ENCODE measurements at places on chromosomes 1 and 21.

DNA sequence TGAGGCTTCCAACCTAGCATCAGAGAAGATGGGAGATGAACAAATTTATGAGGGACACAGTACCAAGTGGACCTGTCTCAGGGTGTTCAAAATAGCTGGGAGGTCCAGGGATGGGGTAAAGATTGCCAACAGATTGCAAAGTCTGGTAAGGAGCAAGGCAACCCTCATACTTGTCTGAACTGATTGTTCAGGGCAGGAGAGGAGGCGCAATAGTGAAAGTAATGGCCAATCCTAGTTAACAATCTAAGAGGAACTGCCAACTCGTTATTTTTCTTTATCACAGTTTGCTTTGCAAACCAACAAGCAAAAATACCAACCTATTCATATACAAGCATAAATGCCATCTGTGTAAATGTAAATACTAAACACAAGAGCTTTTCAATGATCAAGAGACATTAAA is 78.4 kb upstream of the S1PR1 start:
- no peak overlapping the region for H3K27ac ChIP-seq
- peaks cover 4% of the 10 kb centered on the region for H3K36me3 ChIP-seq
- H3K27me3 ChIP-seq, result no peaks in the 10 kb centered on the region
- H3K4me3 ChIP-seq, result no peak overlapping the region
- H3K4me1 ChIP-seq, result peaks cover 16% of the 10 kb centered on the region
- DNase-seq, result no peak

DNA sequence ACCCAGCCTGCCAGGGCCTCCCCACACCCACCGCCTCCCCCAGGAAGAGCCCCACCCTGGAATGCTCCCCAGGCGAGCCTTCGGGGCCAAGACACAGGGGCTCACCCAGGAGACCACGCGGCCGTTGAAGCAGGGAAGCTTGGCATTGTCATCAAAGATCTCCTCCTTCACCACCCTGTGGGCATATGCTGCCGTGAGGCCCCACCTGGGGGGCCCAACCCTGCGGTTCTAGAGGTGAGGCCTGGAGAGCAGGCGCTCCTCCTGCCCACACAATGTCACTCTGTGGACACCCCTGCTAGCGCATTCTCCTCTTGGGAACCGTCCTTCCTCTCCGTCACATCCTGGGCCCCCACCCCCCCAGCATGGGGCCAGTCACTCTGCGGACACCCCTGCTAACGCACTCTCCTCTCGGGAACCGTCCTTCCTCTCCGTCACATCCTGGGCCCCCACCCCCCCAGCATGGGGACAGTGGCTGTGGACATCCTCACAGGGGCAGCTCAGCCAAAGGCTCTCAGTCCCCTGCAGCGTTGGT is 6.6 kb downstream of the DVL1 start:
- no peak for DNase-seq
- peaks cover 11% of the 10 kb centered on the region for H3K36me3 ChIP-seq
- H3K27me3 ChIP-seq, result no peaks in the 10 kb centered on the region
- peaks cover 5% of the 10 kb centered on the region for H3K4me1 ChIP-seq
- no peak overlapping the region for H3K4me3 ChIP-seq
- H3K27ac ChIP-seq, result no peak overlapping the region

- no peak overlapping the region for H3K27ac ChIP-seq
- H3K36me3 ChIP-seq, result no peaks in the 10 kb centered on the region
- DNase-seq, result no peak
- H3K27me3 ChIP-seq, result peaks cover 3% of the 10 kb centered on the region
Observed at GRCh38 chr1:91490501-91490900, 10.2 kb upstream of the CDC7 start.

GRCh38 chr1:12619792-12620487 is 1.9 kb upstream of the DHRS3 start:
- peak; percentile 77 for DNase-seq
- H3K36me3 ChIP-seq, result peaks cover 35% of the 10 kb centered on the region
- H3K27me3 ChIP-seq, result peaks cover 5% of the 10 kb centered on the region
- H3K4me3 ChIP-seq, result peak overlapping the region; percentile 96
- peaks cover 30% of the 10 kb centered on the region for H3K4me1 ChIP-seq

DNA sequence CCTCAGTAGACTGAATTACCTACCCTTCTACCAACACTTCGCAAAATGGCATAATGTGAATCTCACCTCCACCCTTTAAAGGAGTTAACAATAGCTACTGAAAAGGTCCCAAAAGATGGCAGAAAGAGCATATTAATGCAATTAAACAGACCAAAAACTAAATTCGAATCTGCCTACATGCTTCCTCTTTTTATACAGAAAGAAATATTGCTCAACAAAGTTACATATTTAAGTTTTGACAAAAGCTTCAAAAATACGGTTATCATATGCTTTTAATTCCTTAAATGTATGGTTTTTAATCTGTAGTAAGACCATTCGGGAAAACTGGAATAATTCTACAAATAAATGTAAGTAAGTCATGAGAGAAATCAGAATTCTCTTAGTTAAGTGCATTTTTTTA is 2.2 kb downstream of the APP start:
- H3K27me3 ChIP-seq, result peaks cover 12% of the 10 kb centered on the region
- DNase-seq, result no peak
- no peak overlapping the region for H3K4me3 ChIP-seq
- H3K36me3 ChIP-seq, result peaks cover 7% of the 10 kb centered on the region
- peaks cover 16% of the 10 kb centered on the region for H3K4me1 ChIP-seq
- no peak overlapping the region for H3K27ac ChIP-seq

DNA sequence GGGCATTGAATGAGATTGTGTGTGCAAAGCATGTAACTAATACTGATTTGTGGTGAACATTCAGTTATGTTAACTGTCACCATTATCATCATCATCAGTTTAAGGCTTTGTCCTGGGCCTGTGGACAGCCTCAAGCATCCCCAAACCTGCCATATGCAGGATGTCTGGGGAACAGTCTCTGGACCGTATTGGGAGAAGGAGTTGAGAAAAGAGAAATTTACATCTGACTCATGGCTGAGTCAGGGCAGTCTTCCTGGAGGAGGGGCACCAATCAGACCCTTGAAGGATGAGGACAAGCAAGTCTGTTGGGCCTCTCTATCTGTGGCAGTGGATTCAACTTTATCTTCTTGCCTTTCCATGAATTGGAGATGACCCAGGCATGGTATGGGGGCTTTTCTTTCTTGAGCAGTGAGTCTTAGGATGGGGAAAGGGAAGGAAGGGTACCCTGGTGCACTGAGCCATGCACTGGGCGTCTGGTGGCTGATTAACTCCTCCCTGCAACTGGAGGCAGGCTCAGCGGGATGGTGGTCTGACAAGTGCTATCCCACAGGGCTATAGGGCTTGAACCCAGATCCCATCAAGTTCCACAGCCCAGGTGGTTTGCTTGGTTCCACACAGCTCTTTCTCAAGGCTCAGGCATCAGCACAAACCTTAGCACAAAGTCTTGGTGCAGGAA is 2.9 kb downstream of the PADI3 start:
- no peak overlapping the region for H3K27ac ChIP-seq
- no peaks in the 10 kb centered on the region for H3K36me3 ChIP-seq
- no peak overlapping the region for H3K4me3 ChIP-seq
- DNase-seq, result no peak

GRCh38 chr1:44740179-44740617 is 561 bp downstream of the KIF2C start:
- H3K27ac ChIP-seq, result peak overlapping the region; percentile 92
- H3K4me3 ChIP-seq, result peak overlapping the region; percentile 97
- peaks cover 23% of the 10 kb centered on the region for H3K36me3 ChIP-seq
- peaks cover 12% of the 10 kb centered on the region for H3K4me1 ChIP-seq
